ENCODE measurements at places on chromosomes 12 and 14.

DNA sequence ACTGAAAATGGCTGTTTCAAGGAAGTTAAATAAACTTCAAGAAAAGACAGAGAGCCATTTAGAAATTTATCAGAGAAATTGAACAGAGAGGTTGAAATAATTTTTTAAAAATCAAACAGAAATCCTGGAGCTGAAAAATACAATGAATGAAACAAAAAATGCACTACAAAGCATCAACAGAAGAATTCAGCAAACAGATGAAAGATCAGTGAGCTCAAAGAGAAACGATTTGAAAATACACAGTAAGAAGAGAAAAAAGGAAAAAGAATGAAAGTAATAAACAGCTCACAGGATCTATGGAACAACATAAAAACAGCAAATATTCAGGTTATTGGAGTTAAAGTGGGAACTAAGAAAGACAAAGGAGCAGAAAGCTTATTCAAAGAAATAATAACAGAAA, 26.2 kb downstream of the COX16 start:
- no peak for DNase-seq

DNA sequence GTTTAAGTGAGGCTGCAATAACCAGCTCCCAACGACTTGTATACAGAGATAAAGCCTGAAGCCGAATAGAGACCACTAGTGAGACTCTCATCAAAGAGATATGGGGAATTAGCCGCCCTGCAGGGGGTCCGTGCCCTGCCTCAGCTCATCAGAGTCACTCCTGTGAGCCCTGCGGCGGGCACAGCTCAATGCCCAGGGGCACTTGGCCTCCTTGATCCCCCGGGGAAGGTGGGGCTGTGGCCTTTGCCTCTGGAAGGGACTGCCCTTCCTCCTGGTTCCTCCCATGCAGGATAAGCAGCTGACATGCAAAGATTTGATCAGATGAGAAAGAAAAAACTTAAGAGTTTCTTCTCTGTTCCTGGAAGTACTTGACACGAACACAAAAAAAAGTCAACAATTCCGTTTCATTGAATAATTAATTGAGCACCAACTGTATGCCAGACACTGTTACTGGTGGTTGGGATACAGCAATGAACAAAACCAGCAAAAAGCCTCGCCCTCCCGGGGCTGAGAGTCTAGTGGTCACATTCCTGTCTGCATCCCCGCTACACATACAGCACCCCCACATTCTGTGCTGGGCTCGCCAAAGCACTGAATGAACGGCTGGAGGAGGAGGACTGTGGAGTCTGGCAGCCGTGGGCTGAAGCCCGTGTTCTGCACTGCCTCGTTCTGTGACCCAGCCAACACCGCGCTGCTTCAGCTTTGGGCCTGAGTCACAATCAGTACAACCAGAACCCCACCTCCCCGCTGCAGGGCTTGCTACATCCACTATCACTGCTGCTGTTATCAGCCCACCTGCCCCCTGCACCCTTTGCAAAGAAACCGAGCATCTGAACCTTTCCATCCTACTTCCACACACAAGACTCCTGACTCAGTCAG, 10.3 kb downstream of the TTC7B start:
- no peak for DNase-seq

- DNase-seq: no peak
Observed at GRCh38 chr14:50941151-50941550, 3.1 kb downstream of the PYGL start.

- no peak for DNase-seq
Observed at GRCh38 chr12:2273288-2273687, 220.5 kb downstream of the CACNA1C start.

- peak; percentile 22 for DNase-seq
Observed at GRCh38 chr12:51217133-51217967, 512 bp downstream of the POU6F1 start.

DNA sequence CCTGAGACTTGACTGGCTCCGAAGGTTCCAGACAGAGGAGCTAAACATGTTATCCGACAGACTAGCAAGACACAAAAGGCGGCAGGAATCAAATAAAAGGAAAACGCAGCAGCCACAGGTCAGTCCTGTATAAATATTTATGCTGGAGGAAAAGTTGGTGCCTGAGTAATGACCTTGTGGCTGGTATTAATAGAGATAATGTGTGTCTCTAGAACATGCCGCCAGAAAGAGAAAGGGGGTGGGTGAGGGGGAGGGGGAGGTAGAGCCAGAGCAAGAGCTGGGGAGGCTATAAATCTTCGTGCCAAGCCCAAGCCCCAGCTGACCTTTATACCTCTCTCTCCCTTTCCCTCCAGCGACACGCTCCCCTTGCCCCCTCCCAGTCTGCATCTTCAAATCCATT, 590.4 kb downstream of the MED13L start:
- no peak for DNase-seq

GRCh38 chr12:47038270-47038748, 41.1 kb upstream of the PCED1B start:
- DNase-seq: no peak

GRCh38 chr12:47017901-47018475, 61.4 kb upstream of the PCED1B start:
- DNase-seq: no peak

GRCh38 chr12:79547735-79548609, 142.8 kb downstream of the PAWR start:
- no peak for DNase-seq

- DNase-seq: no peak
Observed at GRCh38 chr12:131090274-131091210, 136.8 kb downstream of the ADGRD1 start.

GRCh38 chr14:40416565-40416964, 984.3 kb upstream of the FBXO33 start:
- no peak for DNase-seq

DNA sequence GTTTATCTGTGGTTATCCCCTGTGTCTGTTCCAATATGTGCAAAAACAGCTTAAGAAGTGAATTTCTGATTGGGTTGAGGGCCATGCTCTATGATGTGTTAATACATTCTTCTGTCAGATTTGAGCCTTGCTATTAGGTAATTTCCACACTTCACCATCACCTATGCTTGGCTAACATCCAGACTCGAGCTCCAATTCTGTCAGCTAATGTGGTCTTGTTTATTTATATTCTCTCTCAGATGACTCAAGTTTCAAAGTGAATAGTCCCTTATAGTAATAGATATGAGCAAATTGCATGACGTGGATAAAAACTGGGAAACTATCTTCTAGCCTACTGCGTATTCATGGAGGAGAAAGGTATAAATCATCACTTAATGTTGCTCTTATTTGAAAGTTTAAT, 451.3 kb downstream of the SNAPC1 start:
- no peak for DNase-seq

Data from activated T-cell treated with anti-CD3 and anti-CD28 coated beads for 48 hours (primary cell).